ENCODE measurements at places on chromosomes 6 and 20.

- no peaks in the 10 kb centered on the region for H3K27me3 ChIP-seq
- no peaks in the 10 kb centered on the region for H3K36me3 ChIP-seq
- no peak for DNase-seq
- peaks cover 10% of the 10 kb centered on the region for H3K4me1 ChIP-seq
- no peak overlapping the region for H3K4me3 ChIP-seq
- H3K27ac ChIP-seq, result peak overlapping the region; percentile 43
Measured at GRCh38 chr6:21965016-21965415, 331.8 kb downstream of the PRL start.

- no peaks in the 10 kb centered on the region for H3K4me1 ChIP-seq
- no peak overlapping the region for H3K4me3 ChIP-seq
- no peak overlapping the region for H3K27ac ChIP-seq
- H3K27me3 ChIP-seq, result no peaks in the 10 kb centered on the region
- DNase-seq, result no peak
- H3K36me3 ChIP-seq, result no peaks in the 10 kb centered on the region
Measured at GRCh38 chr20:58623579-58624473, 27.3 kb upstream of the STX16 start.

DNA sequence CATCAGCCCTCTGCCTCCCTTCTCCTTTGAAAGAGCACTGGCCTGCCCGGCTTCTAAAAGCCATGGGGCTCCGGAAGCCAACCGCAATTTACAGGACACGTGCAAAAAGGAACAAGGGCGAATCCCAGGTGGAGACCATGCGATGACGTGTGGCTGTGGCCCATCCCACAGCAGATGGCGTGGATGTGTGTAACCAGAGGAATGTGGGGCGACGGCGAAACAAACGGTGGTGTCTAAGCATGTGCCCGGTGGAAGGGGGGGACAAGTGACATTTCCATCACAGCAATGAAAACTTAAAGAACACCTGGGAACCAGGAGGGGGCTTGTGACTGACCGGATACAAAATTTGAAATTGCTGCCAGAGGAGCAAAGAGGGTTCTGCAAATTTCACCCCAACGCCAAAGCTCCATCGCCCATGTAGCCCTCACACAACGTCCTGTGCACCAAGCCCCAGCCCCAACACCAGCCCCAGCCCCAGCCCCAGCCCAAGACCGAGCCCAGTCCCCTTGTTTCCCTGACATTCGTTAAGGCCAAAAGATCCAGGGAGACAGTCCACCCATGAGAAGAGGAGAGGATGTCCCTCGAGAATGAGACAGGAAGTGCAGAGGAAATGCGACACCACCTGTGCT is 159.7 kb upstream of the ZNF337 start:
- no peak overlapping the region for H3K27ac ChIP-seq
- no peaks in the 10 kb centered on the region for H3K36me3 ChIP-seq
- H3K4me1 ChIP-seq, result peaks cover 3% of the 10 kb centered on the region
- peaks cover 48% of the 10 kb centered on the region for H3K27me3 ChIP-seq

- no peaks in the 10 kb centered on the region for H3K36me3 ChIP-seq
- no peaks in the 10 kb centered on the region for H3K27me3 ChIP-seq
- no peak for DNase-seq
- H3K4me1 ChIP-seq, result peaks cover 59% of the 10 kb centered on the region
Measured at GRCh38 chr20:62709537-62709905, 885 bp downstream of the NTSR1 start.

Data from CD14-positive monocyte (primary cell).